NCI-H2081 (cell line): ENCODE measurements at places on chromosomes 3 and 15.

- no peak for DNase-seq
Observed at GRCh38 chr15:68492855-68493254, 60.9 kb upstream of the ITGA11 start.

GRCh38 chr3:9721700-9722060 is 9.9 kb upstream of the BRPF1 start:
- DNase-seq, result no peak

DNA sequence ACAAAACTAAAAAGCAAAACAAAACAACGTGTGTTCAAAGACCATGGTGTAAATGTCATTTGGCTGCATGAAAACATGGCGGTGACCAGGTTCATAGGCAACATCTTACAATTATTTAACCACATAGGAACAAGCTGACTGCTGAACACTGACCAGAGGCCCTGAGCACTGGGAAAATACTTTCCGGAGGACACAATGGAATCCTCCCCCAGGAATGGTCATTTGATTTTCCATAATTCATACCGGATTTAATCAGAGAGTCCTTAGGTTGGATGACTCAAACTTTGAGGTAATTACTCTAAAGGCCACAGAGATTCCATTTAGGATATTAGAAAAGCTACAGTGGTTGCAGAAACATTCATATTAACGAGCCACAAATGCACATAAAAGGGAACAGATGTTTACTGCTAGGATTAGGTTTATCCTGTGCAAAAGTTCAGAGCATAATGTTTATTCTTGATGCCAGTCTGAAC is 254.7 kb downstream of the NR1D2 start:
- no peak for DNase-seq

GRCh38 chr15:48393645-48394506 is 62.6 kb downstream of the DUT start:
- peak; percentile 21 for DNase-seq

- no peak for DNase-seq
Observed at GRCh38 chr3:24454856-24455255, 39.8 kb downstream of the THRB start.

DNA sequence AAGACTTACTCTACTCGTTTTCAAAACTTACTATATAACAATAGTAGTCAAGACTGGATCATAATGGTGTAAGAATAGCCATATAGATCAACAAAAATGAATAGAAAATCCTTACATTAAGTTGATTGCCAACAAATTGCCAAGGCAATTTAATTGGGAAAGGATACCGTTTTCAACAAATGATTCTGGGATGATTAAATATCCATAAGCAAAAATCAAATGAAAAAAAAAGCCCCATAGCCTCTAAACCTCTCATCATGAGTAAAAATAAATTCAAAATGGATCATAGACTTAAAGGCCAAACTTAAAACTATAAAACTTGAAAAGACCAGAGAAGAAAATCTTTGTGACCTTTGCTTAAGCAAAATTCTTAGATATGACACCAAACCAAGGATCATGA is 5.3 kb upstream of the SNRK start:
- no peak for DNase-seq

GRCh38 chr3:106518516-106518915 is 649.7 kb upstream of the CBLB start:
- no peak for DNase-seq

DNA sequence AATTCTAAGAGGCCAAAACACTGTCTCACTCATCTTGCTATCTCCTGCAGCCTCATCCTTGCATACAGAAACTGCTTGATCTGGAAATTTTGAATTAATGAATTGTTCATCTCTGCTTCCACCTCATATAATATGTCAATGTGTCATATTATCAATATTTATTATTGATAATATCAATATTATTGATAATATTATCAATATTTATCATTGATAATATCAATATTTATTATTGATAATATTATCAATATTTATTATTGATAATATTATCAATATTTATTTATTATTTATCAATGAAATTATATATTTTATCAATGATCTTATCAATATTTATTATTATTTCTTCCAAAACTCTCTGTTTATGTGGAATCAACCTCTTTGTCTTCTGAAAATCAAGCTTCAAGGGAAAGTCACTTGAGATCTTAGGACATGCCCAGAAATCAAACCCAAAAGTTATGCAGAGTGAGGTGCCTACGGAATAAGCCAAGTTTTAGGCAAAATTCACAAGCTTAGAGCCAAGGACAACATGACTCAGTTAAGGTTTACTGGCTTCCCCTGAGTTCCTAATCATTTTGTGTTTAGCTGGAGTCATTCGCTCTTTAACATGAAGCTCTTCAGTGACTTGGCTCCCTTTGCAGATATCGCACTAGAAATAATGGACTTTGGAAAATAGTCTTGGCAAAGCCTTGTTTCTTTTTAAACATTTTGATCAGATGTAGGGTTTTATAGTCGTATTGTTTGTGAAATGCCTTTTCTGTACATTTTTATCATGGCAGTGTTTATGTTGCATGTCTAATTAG is 297.1 kb upstream of the RARB start:
- DNase-seq, result no peak

GRCh38 chr15:52498706-52499105 is 30.0 kb downstream of the MYO5A start:
- DNase-seq, result no peak

GRCh38 chr3:42163622-42164244 is 72.6 kb downstream of the TRAK1 start:
- DNase-seq, result no peak

GRCh38 chr15:70314018-70314354 is 216.3 kb upstream of the TLE3 start:
- DNase-seq, result no peak

- no peak for DNase-seq
Observed at GRCh38 chr15:89666858-89667705, 11.8 kb upstream of the KIF7 start.

- DNase-seq, result no peak
Observed at GRCh38 chr3:123379041-123379830, 69.7 kb downstream of the ADCY5 start.

DNA sequence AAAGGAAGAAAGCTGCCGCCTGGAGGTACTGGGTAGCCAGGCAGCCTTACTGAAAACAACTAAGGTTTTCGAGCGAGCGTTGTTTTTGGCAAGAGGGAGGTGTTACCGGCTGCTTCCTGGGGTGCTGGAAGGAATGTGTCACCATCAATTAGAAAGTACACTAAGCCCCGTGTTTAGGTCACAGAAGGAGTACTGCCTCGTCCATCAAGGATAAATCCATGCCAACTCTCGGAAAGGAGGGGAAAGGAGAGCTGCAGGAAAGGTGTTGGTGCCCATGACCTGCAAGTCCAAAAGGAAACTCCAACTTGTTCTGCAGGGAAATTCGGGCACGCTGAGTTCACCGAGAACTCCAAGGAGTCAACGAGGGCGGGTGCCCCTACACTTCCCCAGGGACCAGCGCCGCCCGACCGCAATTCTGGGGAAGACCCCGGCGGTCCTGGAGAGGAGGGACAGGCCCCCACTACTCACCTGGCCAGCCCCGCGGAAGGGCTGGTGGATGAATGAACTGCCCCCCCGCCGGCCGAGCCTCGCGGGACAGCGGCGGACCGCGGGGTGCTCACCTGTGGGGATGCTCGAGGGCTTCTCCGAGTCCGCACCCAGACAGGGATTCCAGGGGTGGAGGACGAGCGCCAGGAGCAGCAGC is 542 bp downstream of the PLOD2 start:
- peak; percentile 92 for DNase-seq

GRCh38 chr3:131690800-131691199 is 188.0 kb upstream of the MRPL3 start:
- no peak for DNase-seq

DNA sequence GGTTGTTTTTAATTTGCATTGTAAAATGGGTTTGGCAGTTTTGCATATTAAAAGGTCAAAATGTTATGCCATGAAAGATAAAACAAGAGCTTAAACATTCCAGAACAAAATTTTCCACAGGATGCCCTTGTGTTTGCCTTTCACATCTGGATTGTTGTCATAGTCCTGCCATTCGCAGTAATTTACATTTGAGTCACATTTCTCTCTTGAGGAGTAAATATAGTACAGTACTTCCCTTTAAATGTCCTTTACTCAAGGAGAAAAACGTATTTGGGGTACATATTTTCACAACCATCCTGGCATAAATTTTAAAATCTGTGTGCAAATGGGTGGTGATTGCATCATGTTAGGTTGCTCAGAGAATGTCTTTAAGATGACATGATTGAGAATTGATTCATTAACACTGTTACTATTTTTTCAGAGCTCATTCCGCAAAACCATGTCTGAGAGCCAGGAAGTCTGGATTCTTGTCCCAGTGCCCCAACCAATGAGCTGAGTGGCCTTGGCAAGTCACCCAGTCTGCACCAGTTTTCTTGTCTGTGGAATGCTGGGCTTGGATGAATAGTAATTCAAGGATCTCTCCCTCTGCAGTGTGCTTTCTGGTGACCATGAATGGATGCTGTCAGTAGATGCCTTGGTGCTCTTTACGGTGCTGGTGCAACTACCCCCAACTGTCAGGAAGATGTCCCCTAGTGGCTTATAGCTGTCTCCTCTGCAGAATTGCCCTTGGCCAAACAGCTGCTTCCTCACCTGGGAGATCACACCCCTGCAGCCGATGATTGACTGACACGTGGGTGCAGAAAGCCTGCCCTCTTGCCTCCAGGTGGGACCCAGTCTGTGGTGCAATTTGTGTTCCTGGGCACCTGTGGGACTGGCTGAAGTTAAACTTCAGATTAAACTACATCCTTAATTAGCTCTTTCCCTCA is 43.0 kb downstream of the ABHD5 start:
- DNase-seq, result no peak

GRCh38 chr3:186315581-186316354 is 46.3 kb downstream of the DGKG start:
- no peak for DNase-seq

- no peak for DNase-seq
Observed at GRCh38 chr3:73291541-73291940, 230.1 kb downstream of the EBLN2 start.

DNA sequence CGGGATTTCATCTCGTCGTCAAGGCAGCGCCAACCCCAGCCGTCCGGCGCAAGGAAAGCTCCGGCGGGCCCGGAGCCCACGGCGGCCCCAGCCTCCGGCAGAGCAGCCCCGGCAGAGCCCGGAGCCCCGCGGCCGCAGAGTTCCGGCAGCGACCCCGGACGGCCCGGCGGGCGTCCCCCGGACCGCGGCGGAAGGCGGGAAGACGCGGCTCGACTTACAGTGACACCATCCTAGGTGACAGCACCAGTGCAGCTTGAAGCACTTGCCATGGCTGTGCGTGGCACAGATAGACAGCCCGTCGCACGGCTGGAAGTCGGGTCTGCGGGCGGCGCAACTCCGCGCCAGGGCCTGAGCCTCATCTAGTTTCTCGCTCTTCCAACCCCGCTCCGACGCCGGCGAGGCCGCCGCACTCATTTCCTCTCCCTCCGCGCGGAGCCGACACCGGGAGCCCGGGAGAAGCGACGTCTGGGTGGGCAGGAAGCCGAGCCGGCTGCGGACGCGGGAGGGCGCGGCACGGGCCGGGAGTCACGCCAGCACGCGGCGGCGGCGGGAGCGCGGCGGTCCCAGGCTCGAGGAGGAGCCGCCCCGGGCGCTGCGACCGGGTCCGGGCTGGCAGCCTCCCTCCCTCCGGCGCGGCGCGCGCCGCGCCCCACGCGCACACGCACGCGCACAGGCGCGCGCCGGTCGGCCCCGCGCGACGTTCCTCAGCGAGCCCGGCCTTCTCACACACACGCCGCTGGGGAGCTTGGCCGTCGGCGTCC is at the start of gene C3orf70:
Gene C3orf70, minus strand, starts transcription at position 651 of the 761 bp plus-strand sequence. Its CDS starts 237 bp downstream, at position 414.
- peak; percentile 82 for DNase-seq

GRCh38 chr3:50600141-50600753 is 11.3 kb downstream of the CISH start:
- no peak for DNase-seq

- no peak for DNase-seq
Observed at GRCh38 chr3:31879365-31879764, 101.7 kb downstream of the OSBPL10 start.

DNA sequence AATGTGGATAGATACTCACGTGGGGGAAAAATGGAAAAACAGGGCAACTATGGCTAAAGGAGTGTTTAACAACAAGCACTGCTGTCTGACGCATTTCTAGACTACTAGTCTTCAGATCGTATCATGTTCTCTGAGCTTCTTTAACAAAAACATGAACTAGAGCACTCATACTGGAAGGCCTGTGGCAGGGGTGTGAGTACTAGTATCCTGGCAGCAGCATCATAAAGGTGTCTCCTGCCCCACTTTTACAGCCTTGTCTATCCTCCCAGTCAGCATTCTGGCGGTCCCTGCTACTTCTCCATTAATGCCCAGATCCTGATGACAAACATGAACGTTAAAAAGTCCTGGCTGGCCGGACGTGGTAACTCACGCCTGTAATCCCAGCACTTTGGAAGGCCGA is 4.0 kb downstream of the FMN1 start:
- no peak for DNase-seq

- no peak for DNase-seq
Observed at GRCh38 chr3:10901296-10901945, 85.4 kb downstream of the SLC6A11 start.

DNA sequence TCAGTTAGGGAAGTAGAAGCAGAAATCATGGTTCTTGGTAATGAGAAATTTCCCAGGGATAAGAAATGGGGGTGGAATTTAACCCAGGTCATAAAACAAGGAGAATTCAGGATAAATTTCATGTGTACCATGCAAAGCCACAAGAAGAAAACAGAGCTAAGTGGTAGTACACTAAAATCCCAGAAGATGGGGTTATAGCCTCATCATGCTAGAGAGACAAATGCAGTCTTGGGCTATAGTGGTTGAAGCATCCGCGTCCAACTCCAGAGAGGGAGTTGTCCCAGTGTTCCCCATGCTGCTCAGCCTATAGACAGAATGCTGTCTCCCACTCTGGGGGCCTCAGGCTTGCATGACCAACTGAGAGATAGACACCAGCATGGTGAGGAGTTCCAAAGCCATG is 36.2 kb upstream of the CLRN1 start:
- no peak for DNase-seq

DNA sequence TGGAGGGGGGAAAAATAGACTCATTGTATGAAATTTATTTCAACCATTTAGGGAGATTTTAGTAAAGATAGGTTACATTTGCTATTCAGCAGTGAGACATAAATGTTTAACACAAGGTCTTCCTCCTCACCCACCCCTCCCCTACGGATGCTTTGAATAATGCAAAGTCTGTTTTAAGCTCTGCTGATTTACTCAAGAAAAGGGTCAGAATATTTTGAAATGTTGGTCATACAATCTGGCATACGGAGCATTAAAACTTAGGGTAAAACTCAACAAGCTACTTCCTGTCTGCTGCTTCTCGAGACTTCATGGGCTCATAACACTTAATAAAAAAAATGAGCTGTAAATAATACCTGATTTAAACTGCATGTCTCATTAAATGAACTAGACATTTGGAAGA is 156.3 kb downstream of the WNT5A start:
- DNase-seq, result no peak

DNA sequence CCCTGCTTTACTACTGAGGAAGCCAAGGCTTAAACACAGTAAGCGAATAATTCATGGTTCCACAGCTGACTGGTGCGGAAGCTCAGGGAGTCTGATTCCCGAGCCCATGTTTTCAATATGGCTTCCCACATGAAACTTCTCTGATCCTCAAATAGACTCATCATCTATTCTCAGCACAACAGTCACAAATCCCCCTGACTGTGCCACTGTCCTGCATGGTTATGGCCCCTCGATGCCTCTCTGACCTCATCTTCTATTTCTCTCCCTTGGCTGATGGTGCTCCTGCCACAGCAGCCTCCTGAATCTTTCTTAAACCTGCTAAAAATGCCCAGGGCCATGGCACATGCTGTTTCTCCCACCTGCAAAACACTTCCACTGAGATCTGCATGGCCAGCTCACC is 43.2 kb downstream of the SRGAP3 start:
- no peak for DNase-seq

GRCh38 chr15:31382713-31383045 is 56.0 kb downstream of the KLF13 start:
- no peak for DNase-seq

- DNase-seq, result no peak
Observed at GRCh38 chr15:86042226-86042625, 37.4 kb upstream of the AGBL1 start.
